Activated naive CD8-positive, alpha-beta T cell treated with anti-CD3 and anti-CD28 coated beads, Interleukin-2, amount 10 ng/mL, durations not matched to agents 7 days and 5 days (primary cell): ENCODE measurements at places on chromosomes 2 and 18. TPM values are rescaled to one million over a fixed set of nuclear protein-coding genes. Genes with fewer than 3 reads are reported as not detected.

The RAD51AP2 gene
- total RNA-seq = not detected

The SLC5A7 gene
- total RNA-seq = not detected

DNA sequence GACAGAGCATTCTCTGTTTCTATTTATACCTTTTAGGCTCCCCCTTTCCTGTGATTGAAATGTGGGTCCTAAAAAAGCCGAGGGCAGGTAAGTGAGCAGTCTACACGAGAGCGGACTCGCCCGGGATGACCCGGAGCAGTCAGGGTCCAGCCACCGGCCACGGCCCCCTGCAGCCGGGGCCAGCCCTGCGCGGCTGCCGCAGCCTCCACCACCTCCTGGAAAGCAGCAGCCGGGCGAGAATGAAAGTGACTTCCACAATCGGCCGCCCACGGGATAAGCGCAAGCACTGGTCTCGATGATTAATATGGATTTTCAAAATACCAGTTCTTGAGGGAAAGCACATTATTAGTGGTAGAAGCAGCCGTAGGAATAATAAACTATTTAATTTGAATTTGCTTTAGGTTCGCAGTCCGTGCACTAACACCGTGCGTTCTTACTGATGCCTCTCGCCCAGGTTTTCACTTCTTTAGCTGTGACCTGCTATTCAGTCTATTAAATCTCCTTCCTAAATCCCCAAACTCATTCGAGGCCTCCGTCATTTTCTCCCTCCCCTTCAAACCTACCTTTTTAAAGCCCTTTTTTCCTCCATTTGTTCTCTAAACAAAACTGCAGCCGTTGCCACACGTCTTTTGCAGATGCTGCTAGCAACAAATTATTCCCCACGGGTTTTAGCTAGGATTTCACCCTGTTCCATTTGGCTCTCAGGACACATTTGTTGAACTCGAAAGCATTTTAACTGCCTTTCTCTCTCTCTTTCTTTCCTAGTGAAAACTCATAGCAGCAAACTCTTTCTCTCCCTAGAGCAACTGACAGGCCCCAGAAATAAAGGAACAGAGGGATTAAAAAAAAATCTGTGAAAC lies 1015.1 kb upstream of the PIK3C3 start:
- no peak for DNase-seq

The ZNG1B gene
- total RNA-seq = 38.7 TPM

- DNase-seq = no peak
These were observed 121.5 kb upstream of the CTAGE1 start for GRCh38 chr18:22539051-22539765.

GRCh38 chr2:229124136-229124535 lies 147.0 kb downstream of the PID1 start:
- DNase-seq = no peak

DNA sequence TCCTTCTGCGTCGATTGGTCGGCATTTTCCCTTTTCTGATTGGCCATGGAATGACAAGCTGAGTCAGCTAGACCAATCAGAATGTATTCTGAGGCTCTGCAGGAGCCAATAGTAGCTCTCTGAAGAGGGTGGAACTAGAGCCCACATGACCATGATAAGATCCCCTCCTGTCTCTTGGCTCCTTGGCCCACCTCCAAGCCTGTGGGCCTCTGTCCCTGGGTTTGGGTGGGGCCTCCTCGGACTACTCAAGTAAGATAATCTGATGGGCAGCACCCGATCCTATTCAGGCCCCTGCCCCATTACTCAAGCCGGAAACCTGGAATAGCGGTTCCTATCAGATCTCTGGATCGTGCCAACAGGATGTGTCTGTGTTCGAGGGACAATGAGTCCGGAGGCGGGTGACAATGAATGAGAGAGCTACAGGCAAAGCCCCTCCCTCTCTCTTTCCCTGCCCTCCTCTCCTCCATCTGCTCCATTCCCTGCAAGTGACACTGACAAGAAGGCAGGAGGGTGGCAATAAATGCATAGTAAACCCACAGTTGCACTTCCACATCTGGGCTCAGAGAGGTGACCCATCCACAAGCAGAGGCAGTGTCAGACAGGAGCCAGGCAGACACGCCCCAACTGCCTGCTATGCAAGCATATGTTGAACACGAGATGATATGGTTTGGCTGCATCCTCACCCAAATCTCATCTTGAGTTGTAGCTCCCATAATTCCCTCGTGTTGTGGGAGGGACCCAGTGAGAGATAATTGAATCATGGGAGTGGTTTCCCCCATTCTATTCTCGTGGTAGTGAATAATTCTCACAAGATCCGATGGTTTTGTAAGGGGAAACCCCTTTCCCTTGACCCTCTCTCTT lies 114.7 kb downstream of the TNS1 start:
- no peak for DNase-seq

DNA sequence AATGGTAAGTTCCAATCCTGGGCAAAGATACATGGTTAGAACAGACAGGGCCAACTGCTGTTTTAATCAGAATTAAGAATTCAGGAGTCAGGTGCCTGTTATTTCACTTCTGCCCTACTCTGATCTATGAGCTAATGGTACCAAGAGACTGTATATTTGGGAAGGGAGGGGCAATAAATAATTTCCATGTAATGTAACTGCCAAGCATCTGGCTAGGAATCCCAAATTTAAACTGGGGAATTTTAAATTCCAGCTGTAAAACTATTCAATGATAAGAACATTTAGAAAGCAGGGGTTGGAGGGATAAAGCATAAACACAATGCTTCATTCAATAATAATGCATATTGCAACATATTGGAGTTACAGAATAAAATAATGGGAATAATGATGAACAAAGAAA lies 49.7 kb downstream of the SCN7A start:
- no peak for DNase-seq
